ENCODE measurements at places on chromosomes 1 and 21.

- DNase-seq, result no peak
These were observed 48.9 kb upstream of the GOLT1A start for GRCh38 chr1:204262506-204263253.

DNA sequence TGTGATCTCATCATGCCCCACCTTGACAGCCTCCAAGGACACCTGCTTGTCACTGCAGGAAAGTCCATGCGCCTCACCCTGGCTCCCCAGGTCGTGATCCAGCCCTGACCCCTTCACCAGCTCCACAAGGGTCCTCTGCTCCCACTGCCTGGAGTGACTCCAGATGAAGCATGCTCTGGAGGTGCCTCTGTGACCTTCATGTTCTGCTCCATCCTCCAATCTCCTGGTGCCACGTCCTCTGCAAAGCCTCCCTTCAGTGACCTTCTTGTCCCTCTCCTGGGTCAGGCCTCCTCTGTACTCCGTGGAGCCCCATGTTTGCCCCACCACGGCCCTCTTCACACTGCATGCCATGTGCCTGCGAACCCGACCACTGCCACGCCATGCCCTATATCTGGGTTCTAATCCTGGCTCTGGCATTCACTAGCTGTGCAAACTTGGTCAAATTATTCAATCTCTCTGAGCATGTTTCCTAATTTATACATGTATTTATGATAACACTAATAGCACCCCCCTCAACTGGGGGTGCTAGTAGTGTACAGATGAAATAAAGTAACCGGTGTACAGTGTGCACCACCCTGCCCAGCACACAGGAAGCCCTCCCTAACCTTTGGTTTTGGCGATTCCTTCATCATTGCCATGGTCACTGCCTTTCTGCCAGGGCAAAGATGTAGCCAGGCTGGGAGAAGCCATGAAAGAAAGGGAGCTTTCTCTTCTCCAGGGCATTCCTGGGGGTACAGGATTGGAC lies 77.4 kb downstream of the STUM start:
- DNase-seq, result no peak

- no peak for DNase-seq
These were observed 971 bp downstream of the CAPZB start for GRCh38 chr1:19484338-19484797.

DNA sequence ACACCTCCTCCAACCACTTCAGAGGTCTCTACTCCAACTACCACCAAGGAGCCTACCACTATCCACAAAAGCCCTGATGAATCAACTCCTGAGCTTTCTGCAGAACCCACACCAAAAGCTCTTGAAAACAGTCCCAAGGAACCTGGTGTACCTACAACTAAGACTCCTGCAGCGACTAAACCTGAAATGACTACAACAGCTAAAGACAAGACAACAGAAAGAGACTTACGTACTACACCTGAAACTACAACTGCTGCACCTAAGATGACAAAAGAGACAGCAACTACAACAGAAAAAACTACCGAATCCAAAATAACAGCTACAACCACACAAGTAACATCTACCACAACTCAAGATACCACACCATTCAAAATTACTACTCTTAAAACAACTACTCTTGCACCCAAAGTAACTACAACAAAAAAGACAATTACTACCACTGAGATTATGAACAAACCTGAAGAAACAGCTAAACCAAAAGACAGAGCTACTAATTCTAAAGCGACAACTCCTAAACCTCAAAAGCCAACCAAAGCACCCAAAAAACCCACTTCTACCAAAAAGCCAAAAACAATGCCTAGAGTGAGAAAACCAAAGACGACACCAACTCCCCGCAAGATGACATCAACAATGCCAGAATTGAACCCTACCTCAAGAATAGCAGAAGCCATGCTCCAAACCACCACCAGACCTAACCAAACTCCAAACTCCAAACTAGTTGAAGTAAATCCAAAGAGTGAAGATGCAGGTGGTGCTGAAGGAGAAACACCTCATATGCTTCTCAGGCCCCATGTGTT lies 66.6 kb downstream of the TPR start:
- no peak for DNase-seq

DNA sequence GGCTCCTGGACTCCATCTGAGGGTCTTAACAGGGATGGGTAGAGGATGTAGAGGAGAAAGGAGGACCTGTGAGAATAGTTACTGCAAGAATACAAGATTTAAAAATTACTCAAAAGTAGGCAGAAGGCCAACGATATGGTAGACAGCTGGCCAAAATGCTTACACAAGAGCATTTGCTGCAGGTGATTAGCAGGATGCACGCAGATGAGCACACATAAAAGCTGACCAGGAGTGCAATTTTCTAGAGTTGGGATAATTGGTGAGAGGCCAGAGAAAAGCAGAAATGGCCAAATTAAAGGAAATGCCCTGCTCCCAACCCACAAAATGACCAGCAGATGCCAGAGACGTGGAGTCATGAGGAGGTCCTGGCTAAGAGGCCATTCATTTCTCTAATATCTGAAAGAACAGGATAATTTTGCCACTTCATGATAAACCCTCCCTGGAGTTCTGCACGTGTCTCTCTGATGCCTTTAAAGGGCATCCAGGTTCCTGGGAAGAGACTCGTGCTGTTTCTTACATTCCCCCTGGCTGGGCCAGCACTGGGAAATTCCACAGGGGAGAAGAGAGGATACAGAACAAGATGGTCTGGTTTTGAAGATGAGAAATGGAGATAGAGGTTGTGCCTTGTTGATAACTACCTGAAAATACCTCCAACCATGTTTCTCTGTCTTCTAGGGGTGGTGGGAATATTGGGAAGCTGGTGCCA lies 62.3 kb upstream of the KCNA3 start:
- DNase-seq, result no peak

All from epithelial cell of esophagus (primary cell).